Endothelial cell of coronary artery (primary cell): ENCODE measurements at places on chromosomes 2 and 18. TPM values are rescaled to one million over a fixed set of nuclear protein-coding genes. Genes with fewer than 3 reads are reported as not detected.

The PLGLB2 gene
- total RNA-seq = 0.72 and 1.3 TPM in 2 replicates

The LRP2 gene
- total RNA-seq = under 0.01 TPM in 1 of 2 replicates, not detected in the other

The LRRC30 gene
- not detected in 2 replicates for total RNA-seq

The SOX11 gene
- not detected in 2 replicates for total RNA-seq

The IL1F10 gene
- total RNA-seq = not detected in 2 replicates

The LYPD1 gene
- 45.7 and 104 TPM in 2 replicates for total RNA-seq

The IL36RN gene
- not detected in 2 replicates for total RNA-seq

The ANKRD30BL gene
- not detected in 2 replicates for total RNA-seq

The SPDYA gene
- 0.81 and 1.3 TPM in 2 replicates for total RNA-seq

The MC2R gene
- not detected in 2 replicates for total RNA-seq

The FBXO41 gene
- total RNA-seq = 0.56 and 0.72 TPM in 2 replicates

The C18orf32 gene
- total RNA-seq = 4.5 and 6.6 TPM in 2 replicates

The NT5C1B gene
- not detected in 2 replicates for total RNA-seq

The MYL1 gene
- total RNA-seq = not detected in 2 replicates

The ITGB6 gene
- 0.09 TPM in 1 of 2 replicates, not detected in the other for total RNA-seq

The FER1L5 gene
- under 0.01 and 0.09 TPM in 2 replicates for total RNA-seq

The PLEKHB2 gene
- total RNA-seq = 98.9 and 101 TPM in 2 replicates

The ALK gene
- not detected in 2 replicates for total RNA-seq

The ACVR2A gene
- 6.6 and 7.3 TPM in 2 replicates for total RNA-seq

The ZC3H6 gene
- 1.4 and 2.9 TPM in 2 replicates for total RNA-seq

The SLC9A2 gene
- total RNA-seq = under 0.01 TPM in 2 replicates

The MROH2A gene
- not detected in 2 replicates for total RNA-seq

The RBKS gene
- 0.99 and 1.0 TPM in 2 replicates for total RNA-seq

The DOK6 gene
- total RNA-seq = 0.28 TPM in 1 of 2 replicates, not detected in the other

The EFHD1 gene
- 0.47 TPM in 1 of 2 replicates, not detected in the other for total RNA-seq

The AMMECR1L gene
- 16.0 and 20.7 TPM in 2 replicates for total RNA-seq

The HNMT gene
- 1.7 and 7.0 TPM in 2 replicates for total RNA-seq

The RESP18 gene
- total RNA-seq = not detected in 2 replicates
